H1 (cell line): ENCODE measurements at places on chromosomes 12 and 14. TPM values are rescaled to one million over a fixed set of nuclear protein-coding genes. Genes with fewer than 3 reads are reported as not detected.

- DNase-seq: no peak
These were observed 63.0 kb upstream of the PTHLH start for GRCh38 chr12:28035500-28035899.

The NPFF gene
- 0.80 TPM in 1 of 2 replicates, not detected in the other for total RNA-seq

- no peak for DNase-seq
These were observed 378.9 kb downstream of the FUT8 start for GRCh38 chr14:65791191-65791981.

GRCh38 chr14:32049361-32050088, 27.6 kb upstream of the ARHGAP5 start:
- no peak for DNase-seq

- DNase-seq: no peak
These were observed 43.5 kb downstream of the HECTD1 start for GRCh38 chr14:31164115-31164514.

DNA sequence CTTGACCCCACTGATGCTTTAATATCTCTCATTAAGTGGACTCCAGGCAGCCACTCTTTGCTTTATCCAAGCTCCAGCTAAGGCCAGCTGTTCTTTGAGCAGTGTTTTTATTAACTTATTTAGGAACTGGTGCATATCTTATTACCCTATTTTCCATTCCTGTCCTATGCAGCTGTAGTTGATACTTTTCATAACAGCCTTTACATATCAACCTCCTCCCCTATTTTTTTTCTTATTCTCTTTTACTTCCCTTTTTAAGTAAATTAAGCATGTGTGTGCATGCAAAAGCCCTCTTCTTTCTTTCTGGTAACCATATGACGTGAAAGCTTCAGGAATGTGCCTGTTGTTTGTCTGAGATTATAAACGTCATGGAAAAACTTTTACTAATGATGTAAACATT, 121.2 kb downstream of the PTPRQ start:
- DNase-seq: no peak

DNA sequence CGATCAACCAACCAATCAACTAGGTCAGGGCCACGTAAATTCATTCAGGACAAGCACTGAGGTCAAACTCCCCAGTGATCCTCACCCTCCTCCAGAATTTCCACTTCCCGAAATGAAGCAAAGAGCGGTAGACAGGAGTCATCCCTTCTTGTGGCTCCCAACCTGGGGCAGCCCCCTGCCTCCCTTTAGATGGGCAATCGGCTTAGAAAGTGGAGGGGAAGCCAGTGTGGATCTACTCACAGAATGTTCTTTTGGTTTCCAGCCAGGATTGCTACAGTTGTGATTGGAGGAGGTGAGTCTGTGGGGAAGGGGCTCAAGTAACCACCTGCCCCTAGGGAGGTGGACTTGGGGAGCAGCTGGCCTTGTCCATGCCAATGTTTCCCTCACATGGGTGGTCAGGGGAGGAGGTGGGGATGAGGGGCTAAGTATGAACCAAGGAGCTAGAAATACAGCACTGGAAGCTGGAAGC, 4.1 kb downstream of the IFI27 start:
- DNase-seq: no peak

DNA sequence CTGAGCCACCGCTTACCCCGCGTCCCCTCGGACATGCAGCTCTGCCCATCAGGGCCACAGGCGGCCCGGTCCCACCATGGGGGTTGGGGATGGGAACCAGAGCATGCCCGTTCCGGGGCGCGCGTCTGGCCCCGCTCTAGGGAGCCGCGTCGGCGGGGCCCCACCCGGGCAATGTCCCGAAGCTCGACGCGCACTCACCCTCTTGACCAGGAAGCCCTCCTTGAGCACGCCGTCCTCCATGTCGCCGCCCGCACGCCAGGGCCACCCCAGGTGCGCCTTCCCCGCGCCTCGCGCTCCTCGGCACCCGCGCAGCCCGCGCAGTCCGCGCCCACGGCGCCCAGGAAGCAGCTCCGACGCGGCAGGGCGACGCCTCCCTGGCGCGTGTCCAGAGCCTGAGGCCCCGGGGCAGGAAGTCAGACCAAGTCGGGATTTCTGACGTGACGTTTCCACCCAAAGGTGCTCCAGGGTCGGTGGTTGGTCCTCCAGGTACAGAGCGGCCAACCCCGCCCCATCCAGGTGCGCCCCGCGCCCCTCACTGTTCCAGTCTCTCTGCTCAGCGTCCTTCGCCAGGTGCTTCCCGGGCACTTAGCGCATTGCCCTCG, at the start of gene PLEK2:
TSS of gene PLEK2 (minus strand) at position 346 of the 602 bp plus-strand sequence. CDS start at position 240, 106 bp downstream.
- DNase-seq: peak; percentile 67

GRCh38 chr12:92987362-92987761, 58.3 kb upstream of the EEA1 start:
- no peak for DNase-seq

DNA sequence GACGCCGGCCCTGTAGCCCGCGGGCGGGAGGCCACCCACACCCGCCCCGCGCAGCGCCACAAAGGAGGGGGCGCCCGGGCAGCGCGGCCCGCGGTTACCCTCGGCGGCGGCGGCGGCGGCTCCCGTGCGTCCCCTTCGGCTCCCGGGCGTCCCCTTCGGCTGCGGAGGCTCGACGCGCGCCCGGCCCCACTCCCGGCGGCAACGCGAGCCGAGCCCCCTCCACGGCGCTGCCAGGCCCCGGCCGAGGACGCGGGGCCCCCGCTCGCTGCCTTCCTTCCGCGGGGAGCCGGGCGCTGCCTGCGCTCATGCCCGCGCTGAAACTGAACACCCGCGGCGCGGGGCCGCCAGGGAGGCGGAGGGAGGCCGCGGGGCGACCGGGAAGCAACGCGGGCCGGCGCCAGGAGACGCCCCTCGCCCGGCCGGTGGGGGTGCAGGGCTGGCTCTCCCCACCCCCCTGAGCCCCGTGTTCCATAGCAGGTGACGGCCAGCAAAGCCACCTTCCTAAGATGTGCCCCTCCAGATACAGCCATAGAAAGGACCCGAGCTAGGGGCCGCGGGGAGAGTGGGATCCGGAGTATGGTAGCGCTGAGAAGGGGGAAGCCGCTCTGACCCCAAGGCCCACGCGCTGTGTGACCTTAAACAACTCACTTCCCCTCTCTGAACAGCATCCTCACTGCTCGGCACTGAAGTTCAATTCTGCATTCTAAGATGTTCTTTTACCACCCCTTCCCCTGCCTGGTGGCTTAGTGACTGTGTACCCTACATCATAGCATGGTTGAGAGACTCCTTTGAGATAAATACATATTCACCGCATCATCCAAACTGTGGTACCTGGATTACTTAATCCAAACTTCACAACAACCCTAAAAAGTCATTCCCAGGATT, 42.8 kb downstream of the KDM2B start:
- no peak for DNase-seq

- DNase-seq: no peak
These were observed 603.2 kb downstream of the C12orf50 start for GRCh38 chr12:87425942-87426554.

DNA sequence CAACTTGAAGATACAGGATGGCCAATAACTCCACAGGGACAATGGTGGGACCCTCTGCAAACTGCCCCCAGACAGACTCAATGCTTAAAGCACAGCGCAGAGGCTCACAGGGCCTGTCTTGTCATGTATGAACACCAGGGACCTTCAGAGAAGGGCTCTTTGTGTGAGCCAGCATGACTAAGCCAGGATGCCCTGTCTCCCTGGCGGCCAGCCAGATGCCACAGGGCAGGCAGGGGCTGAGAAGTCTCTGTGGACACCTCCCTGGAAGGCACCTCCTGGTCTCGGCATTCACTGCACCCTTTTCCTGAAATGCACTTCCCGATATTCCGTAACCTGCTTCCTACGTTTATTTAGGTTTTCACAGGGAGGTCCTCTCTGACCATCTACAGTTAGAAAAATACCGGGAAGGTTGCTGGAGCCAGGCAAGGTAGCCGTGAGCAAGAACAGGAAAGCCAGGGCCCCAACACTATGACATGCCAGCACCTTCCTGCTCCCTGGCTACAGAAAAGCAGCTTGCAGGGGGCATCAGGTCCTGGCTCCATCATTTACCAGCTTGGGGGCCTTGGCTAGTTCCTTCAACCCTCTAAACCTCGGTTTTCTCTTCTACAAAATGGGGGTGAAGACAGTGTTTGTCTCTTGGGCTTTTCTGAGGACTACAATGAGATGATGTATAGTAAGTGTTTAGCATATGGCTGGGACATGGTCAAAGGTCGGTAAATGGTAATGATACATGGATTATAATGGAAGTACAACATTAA, 65.0 kb downstream of the PITPNM2 start:
- no peak for DNase-seq

The OTX2 gene
- 33.9 and 37.6 TPM in 2 replicates for total RNA-seq

- no peak for DNase-seq
These were observed 15.6 kb upstream of the TFCP2 start for GRCh38 chr12:51188359-51189051.
